ENCODE measurements at places on chromosomes 6 and 20. TPM values are rescaled to one million over a fixed set of nuclear protein-coding genes. Genes with fewer than 3 reads are reported as not detected.

Gene CFAP206
- 2.0 TPM for total RNA-seq

Gene HLA-DOA
- total RNA-seq, result 0.82 TPM

Gene BMP2
- total RNA-seq, result 5.7 TPM

Gene ADGB
- total RNA-seq, result under 0.01 TPM

Gene PGC
- total RNA-seq, result under 0.01 TPM

Gene PROKR2
- 8.6 TPM for total RNA-seq

Gene LPA
- total RNA-seq, result 1.2 TPM

Gene VARS2
- 22.4 TPM for total RNA-seq

Gene TPX2
- 5.7 TPM for total RNA-seq

GRCh38 chr20:62428396-62429295 lies 1.3 kb upstream of the RBBP8NL start:
- DNase-seq, result no peak

GRCh38 chr20:8616792-8617191 lies 452.1 kb upstream of the PLCB4 start:
- DNase-seq, result no peak

DNA sequence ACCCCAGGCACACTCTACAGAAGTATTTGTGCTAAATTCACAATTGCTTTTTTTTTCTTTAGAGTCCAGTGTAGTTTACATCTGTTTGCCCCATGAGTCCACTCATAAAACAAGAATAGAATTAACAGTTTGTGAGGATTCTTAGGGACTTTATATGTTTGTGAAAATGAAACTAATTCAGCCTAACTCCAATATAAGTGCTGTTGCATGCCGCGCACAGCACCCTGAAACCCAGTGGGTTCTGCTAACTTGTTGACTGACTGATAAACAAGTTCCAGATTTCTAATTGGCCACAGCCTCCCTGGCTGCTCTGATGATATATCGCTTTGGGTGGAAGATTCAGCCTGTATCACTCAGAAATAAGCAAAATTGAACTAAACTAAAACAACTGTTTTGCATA lies 561.4 kb downstream of the PKHD1 start:
- no peak for DNase-seq

DNA sequence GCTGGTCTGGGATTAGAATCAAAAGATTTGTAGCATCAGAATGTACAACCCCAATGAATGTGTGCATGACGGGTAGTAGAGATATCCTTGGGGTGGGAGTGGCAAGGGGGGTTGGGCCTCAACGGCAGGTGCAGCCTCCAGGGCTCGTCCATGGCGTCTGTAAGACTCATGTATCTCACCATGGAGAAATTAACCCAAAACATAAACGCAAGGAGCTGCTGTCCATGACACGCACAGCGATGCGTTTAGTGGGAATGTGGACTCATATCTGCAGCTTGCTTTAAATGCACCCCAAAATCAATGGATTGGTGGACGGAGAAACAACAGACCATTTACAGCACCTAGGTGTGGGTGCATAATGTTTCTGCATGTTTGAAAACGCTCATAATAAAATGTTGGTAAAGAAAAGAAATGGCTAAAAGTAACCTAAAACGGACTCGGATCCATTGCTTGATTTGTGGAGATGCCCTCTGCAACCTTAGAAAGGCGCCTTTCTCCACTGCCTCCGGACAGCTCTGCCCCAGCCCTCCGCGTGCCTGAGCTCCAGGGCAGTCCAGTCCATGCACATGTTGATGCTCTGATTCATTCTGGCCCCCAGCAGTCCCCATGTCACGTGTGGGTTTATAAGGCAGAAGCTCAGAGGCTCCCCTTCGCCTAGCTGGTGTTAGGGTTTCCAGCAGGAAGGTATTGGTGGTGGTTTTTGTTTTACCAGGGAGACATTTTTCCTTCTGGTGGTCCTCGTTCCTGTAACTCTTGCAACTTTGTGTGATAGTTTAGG lies 24.5 kb downstream of the PYGB start:
- no peak for DNase-seq

- DNase-seq, result no peak
Observed at GRCh38 chr20:41037179-41037578, 8.6 kb downstream of the TOP1 start.

DNA sequence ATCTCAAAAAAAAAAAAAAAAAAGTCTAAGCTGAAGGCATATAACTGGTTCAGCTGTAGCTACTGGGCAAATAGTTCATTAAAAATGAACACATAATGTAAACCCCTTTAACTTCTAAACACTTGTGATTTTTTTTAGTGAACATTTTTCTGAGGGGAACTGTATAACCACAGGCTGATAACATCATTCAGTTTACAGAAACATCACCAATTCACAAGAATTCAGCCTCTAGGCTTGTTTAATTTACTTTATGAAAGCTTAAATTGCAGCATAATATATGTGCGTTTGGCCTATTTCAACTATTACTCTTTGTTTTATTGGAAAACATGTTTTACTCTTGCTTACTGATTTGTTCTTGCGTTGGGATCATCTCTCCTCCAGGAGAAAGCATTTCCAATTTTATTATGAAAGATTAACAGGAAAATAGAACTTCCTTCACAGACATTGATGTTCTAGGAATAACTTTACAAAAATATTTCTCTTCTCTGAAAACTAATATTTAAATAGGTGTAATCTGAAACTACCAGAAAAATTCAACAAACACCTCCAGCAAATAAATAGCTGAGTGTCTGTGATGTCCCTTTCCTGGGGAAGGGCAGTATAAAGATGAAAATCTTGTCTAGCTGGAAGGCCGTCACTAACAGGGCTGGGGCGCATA lies 284.5 kb downstream of the UST start:
- no peak for DNase-seq

DNA sequence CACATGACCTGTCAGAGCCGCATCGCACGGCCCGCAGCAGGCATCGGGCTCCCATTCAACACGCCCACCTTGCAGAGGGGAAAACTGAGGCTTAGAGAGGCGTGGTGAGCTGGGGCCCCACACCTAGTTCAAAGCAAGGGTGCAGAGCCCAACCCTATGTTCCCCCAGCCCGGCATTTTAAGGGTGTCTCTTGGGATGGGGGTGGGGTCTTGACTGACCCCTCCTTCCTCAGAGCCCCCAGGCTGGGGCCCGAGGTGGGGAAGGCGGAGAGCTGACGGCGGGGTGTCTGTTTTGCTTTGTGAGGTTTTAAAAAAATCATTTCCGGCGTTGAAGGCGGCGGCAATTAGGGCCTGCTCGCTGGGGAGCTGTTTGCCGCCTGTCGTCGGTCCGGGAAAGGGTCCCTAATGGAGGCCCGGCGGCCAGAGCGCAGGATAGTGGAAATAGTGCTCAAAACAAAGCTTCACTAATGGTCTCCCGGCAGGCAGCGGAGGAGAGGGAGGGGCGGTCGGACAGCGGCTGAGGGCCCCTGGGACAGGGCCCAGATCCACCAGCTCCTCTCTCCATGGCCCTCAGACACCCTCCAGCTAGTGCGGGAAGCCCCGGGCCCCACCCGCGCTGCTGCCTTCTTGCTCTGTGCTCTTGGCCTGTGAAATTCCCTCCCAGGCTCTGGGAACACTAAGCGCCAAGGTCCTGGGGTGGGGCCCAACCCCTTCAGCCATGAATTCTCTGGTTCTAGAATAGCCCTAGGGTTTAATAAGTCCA lies 11.9 kb downstream of the VSTM2L start:
- no peak for DNase-seq

- no peak for DNase-seq
Observed at GRCh38 chr20:56893226-56893917, 264.3 kb downstream of the TFAP2C start.

DNA sequence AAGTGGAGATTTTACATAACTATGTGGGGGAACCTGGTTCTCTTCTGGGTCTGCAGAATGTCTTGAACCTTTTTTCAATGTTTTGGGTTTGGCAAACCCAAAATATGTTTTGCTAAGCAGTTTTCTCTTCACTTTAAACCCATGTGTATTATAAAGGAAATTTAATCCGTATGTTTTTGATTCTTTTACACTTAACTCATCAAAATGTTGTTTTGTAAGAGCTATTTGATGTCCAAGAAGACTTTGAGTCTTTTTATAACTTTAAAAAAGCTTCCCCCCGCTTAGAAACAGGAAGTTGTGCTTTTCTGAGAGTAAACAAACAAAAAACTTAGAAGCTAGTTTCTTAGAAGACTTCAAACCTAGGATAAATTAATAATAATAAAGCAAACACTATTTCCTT lies 81.9 kb upstream of the CEP162 start:
- DNase-seq, result no peak

DNA sequence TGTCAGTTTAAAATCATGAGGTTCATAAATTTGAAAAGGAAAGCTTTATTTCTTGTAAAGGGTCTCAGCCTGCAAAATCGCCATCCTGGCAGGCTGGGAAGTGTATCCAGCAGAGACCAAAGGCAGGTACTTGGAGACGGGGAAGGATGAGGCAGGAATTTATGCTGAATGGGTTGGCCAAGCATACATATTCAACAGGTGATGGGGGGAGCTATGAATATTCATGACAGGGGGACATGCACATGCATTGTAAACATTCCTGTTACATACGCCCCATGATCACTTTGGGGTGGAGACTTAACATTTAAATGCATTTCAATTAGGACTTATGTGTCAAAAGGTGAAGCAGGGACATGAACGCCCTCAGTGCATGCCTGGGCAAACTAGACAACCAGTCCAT lies 9.8 kb upstream of the SLC22A1 start:
- no peak for DNase-seq

- DNase-seq, result no peak
Observed at GRCh38 chr6:34028691-34029360, 117.1 kb downstream of the GRM4 start.

DNA sequence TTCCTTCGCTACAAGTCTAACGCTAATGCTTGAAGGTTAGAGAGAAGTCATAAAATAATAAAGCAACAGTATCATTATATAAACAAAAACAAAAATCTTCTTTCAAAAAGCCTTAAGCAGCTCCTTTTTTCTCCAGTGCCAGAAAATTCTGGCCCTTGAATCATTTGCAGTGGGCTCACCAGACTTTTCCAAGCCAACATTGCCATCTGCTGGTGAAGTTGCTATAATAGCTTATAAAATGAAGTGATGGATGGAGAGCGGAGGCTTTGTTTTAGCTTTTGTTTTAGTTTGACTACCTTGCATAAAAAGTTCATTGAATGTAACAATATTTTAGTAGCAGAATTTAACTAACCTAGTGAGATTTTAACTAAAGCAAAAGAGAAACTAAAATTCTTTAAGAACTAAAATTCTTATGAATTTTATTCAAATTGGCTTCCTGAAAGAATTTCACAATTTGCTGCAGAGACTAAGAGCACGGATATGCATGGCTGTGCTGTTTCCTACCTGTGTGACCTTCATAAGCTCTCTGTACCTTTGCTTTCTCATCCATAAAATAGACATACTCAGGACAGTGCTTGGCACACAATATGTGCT lies 44.8 kb upstream of the SLC2A12 start:
- DNase-seq, result peak; percentile 58

GRCh38 chr6:116580198-116580597 lies 8.9 kb downstream of the RWDD1 start:
- DNase-seq, result no peak

DNA sequence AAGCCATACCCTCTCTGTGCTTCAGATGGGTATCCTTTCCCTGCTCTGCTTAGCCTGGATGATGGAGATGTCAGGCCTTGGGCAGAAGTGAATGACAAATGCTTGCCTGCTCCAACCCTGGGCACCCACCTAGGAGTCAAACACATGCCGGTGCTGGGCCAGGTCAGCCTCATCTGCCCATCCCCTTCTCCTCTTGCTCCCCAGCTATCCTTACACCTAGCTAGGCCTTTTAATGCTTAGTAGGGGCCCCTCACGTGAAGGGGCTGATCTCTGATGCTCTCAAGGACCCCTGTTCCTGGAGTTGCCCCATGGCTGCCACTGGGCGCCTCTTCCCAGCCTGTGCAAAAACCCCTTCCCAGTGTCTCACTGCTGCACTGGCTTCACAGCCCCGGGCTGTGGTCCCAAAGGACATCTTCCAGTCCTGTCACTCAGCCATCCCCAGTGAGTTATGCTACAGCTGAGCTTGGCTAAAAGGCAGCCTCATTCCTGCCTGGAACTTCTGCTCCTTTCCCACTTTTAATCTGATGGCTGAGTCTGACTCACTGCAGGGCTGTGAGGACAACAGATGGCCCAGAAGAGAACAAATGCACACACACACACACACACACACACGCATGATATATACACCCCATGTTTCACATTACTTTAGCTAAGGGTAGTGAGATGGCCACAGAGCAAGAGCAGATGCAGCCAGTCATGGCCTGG lies 12.8 kb upstream of the SDCBP2 start:
- no peak for DNase-seq

- DNase-seq, result peak; percentile 79
Observed at GRCh38 chr20:5504061-5504739, 187.4 kb upstream of the PROKR2 start.
